ENCODE measurements at places on chromosomes 6 and 20.

DNA sequence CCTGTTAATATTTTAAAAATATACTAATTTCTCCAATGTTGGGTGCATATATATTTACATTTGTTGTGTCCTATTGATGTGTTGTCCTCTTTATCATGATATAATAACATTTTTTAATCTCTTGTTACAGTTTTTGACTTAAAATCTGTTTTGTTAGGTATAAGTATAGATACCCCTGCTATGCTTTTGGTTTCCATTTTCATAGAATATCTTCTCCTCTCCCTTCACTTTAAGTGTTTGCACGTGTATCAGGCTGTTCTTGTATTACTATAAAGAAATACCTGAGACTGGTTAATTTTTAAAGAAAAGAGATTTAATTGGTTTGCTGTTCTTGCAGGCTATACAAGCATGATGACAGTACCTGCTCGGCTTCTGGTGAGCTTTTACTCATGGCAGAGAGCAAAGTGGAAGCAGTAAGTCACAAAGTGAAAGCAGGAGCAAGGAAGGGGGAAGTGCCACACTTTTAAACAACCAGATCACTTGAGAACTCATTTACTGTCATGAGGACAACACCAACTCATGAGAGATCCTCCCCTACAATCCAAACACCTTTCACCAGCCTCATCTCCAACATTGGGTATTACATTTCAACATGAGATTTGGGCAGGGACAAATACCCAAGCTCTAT lies 340.5 kb upstream of the SYNCRIP start:
- no peak for DNase-seq

GRCh38 chr6:122620902-122621301 lies 10.7 kb downstream of the PKIB start:
- DNase-seq = no peak

DNA sequence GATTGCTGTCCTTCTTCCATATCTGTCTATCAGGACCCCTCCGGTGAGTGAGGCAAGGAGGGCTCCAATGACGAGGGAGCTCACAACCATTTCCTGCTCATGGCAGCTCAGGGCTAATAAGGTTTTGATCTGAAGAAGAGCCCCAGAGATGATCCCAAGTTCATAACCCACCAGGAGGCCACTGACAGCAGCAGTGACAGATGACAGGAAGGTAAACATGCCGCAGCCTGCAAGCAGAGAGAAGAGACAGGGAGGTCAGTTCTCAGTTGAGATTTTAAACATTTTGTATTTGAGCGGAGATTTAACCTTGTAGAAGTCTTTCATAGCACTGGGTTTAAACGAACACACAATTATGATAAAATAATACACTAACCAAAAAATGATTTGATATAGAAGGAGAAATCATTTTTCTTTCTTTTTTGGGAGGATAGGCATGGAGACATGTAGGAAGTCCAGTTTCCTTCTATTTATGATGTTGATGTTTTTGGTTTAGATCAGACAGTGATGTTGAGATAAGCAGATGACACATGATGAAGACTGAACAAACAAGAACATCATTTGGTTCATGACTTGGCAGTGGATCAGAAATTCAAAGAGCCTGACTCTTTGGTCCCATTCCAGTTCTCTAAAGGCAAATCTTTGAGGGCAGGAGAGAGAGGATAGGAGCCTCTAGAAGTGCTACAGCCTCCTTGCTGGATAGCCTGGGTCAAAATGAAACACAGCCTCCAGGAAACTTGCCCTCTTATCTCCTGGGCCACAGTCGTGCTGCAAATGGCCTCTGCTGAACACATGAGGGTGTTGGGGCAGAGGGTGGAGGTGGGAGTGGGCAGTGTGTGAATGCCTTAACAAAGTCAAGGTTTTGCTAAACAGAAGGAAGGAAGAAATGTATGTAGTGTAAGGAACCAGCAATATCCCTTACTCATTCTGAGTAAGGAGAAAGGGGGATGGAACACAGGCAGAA lies 22.6 kb downstream of the SLC2A12 start:
- no peak for DNase-seq

- no peak for DNase-seq
Measured at GRCh38 chr6:96900873-96901272, 3.2 kb upstream of the NDUFAF4 start.

DNA sequence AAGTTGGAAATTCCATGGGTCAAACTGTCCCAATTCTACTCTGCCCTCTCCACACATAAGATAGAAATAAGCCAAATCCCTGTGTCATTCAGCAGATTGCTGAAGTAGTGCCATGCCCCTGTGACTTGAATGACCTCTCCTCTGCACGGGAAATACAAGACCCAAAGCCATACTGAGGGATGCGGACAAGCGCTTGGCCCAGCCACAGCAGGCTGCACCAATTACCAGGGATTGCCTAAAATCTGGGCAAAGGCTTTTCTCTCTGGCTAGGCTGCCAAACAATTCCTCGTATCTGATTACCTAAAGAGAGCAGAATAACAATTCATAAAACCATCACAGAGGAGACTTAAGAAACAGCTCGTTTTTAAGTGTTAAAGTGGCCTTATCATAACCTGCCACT lies 421.8 kb upstream of the JARID2 start:
- DNase-seq = no peak

DNA sequence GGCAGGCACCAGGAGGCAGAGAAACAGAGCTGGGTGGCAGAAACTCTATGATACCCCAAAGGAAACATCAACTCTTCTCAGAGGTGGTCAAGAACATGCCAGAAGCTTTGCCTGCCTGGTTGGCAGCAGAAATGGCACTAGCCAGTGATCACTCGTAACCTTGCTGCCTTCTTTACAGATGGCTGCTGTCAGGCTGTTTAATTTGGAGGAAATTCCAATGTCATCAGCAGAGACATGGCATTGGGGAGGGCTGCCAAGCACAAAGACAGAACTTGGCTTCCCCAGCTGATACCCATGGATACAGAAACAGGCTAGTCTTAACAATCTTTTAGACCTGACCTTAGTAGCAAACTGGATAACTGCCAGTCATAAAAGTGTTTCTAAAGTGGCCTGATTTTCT lies 153.6 kb downstream of the GMPR start:
- DNase-seq = no peak

DNA sequence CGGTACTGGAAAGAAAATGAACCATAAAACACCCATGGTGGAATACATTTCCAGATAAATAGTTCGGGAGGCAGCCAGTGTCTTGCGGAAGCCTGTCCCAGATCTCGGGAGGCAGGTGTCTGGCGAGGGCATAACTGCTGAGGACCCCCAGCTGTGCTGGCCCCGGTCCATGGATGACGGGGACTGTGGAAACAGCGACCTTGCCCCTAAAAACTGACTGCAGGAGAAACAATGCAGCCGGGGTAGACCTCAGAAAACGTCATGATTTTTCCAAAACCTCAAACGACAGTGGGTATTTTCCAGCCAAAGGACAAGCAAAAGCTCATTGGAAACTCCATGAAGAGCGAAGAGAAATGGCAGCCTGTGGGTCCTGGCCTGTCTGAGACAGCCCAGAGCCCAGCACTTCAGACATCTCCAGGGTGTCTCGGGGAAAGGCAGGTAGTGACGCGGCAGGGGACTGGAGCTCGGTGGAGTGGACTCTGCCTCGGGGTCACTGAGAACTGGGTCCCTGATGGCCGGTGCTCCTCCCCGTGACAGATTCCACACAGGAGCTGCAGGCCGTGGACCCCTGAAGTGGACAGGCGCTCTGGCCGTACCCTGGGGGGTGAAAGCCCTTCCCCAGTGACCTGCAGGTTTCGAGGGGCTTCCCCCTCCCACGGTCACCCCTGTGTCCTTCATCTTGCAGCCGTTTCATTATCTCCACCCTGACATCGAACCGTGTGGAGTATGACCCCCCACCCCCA lies 188.6 kb downstream of the SYNDIG1 start:
- DNase-seq = no peak

DNA sequence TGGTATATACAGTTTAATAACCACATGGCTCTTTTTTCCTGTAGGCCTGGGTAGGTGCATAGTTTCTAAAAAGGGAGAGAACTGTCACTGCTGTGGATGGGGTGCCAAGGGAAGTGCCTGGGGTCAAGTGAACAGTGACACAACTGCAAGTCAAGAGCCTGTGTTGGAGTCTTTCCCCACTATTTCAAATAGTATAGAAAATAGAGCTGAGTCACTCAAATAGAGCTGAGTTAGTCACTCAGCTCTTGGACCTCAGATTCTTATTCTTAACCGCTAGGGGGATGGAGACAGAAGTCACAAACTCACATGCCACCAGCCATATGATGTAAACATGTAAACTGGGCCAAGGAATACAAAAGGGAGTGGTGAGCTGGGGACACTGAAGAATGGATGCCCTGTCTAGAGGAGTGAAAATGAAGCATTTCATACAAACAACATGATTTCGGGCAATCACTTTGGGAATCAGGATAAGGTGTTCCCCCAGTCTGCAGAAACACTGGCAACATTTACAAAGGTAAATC lies 2.1 kb downstream of the NQO2 start:
- no peak for DNase-seq

- DNase-seq = no peak
Measured at GRCh38 chr6:66184091-66184490, 477.1 kb upstream of the EYS start.

- no peak for DNase-seq
Measured at GRCh38 chr6:72822691-72823090, 200.8 kb downstream of the KCNQ5 start.

- no peak for DNase-seq
Measured at GRCh38 chr6:136036071-136036380, 184.5 kb downstream of the PDE7B start.

DNA sequence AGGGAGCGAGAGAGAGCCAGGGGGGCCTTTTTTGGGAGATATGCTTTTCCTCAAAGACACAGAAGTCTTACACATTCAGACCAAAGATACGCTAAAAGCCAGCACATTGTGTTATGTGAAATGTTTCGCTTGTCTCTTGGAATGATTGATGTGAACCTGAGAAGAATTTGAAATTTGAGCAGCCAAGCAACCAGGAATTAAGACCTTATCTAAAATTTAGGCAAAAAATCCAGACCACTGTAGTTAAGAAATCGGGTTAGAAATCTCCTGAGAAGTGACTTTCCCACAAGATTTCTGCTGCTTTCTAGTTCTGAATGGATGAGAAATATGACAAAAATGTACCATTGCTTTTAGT lies 223.2 kb upstream of the GMDS start:
- no peak for DNase-seq

DNA sequence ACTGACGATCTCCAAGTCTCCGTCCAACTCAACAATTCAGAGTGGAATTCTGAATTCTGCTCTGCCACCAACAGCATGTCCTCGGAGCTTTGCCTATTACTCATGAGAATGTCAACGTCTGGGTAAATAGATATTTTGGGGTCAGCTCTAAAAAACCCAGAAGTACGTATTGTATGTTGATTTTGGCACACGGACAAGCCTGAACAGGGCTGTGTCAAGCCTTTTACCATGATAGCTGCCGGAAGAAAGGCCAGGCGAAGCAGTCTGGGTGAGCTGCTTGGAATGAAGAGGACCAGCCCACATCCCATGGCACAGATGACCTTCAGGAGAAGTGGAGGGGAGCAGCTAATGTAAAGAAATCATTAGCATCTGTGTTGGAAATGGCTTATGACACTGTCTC lies 88.0 kb upstream of the JAG1 start:
- no peak for DNase-seq

Measured in activated T-helper 1 cell treated with anti-CD3 and anti-CD28 coated beads, Interleukin-2, amount 50 U/mL, for 16 hours (primary cell).